ENCODE measurements at places on chromosomes 6 and 20. TPM values are rescaled to one million over a fixed set of nuclear protein-coding genes. Genes with fewer than 3 reads are reported as not detected.

The IL17A gene
- total RNA-seq, result not detected

The BPI gene
- 7.9 TPM for total RNA-seq

The ENPP3 gene
- 2.0 TPM for total RNA-seq

The GNMT gene
- 0.20 TPM for total RNA-seq

GRCh38 chr6:18115356-18115755, 7.1 kb downstream of the NHLRC1 start:
- no peak for DNase-seq

DNA sequence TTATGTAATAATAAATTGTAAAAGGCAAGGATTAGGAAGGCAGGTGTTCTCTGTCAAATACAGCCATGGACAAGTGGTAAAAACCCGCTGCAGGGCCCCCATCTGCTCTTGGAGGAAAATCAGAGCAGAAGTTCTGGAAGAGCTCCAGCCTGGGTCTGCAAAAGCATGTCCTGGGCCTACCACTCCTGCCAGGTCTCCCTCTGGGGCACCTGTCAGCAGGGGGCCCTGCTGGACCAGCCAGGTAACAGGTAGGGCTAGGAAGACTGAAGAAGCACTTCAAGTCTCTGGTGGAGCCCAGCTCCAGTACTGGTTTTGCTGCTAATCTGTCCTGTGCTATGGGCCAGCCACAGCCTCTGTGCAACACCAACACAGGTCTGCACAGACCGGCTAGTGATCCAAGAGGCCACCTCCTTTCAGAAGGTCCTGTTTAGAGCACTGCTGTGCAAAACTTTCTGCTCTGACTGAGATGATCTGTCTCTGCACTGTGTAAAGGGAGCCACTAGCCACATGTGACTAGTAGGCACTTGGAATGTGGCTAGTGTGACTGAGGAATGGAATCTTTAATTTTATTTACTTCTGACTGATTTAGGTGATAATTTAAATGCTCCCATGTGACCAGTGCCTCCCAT, 30.2 kb downstream of the RRBP1 start:
- DNase-seq, result no peak

GRCh38 chr20:41047279-41047974, 18.8 kb downstream of the TOP1 start:
- DNase-seq, result no peak

Data from skin of body (tissue), 3 donors.